ENCODE measurements at places on chromosomes 13 and 19. TPM values are rescaled to one million over a fixed set of nuclear protein-coding genes. Genes with fewer than 3 reads are reported as not detected.
A peak's percentile ranks its signal among the peaks of the same experiment; 100 is the strongest.

GRCh38 chr13:73262862-73263627 lies 204.2 kb downstream of the KLF5 start:
- no peaks in the 10 kb centered on the region for H3K27me3 ChIP-seq
- H3K27ac ChIP-seq = no peak overlapping the region
- H3K4me1 ChIP-seq = no peaks in the 10 kb centered on the region
- H3K4me3 ChIP-seq = no peak overlapping the region
- no peaks in the 10 kb centered on the region for H3K36me3 ChIP-seq
- DNase-seq = no peak

GRCh38 chr19:39321832-39322176 lies 1.1 kb upstream of the LRFN1 start:
- H3K4me1 ChIP-seq = peaks cover 13% of the 10 kb centered on the region
- H3K27ac ChIP-seq = no peak overlapping the region
- H3K4me3 ChIP-seq = no peak overlapping the region
- H3K36me3 ChIP-seq = peaks cover 6% of the 10 kb centered on the region
- H3K27me3 ChIP-seq = no peaks in the 10 kb centered on the region

DNA sequence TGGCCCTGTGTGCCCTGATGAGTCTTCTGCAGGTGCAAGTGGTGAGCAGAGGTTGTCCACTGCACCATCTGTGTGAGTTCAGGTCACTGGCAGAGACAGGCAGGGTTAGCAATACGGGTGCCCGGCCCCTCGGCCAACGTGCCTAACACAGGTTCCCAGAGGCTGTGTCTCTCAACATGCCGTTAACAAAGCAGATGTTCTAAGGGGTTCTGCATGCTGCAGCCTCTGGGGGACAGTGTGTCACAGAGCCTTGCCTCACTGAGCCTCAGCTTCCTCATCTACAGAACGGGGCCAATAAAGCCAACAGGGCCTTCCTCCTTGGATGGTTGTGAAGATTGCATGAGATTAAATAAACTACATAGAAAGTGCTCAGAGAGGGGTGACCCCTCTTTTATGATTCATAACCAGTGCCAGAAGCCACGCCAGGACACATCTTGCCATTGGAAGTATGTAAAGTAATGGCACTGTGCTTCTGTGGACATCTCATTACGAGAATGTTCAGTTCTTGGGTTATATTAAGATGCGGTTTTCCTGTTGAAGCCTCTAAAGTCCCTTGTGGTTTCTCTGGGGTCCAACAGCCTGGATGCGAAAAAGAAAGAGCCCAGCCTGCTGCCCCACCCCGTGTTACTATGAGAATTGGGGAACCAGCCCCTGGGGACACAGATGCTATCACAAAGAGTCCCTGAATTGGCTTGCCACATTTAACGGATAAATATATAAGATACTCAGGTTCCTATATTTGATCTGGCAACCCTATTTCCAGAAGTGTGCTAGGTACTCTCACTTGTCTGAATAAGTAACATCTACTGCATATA lies 11.2 kb upstream of the ARHGEF18 start:
- DNase-seq = peak; percentile 93
- H3K36me3 ChIP-seq = no peaks in the 10 kb centered on the region
- H3K4me1 ChIP-seq = peaks cover 88% of the 10 kb centered on the region
- peak overlapping the region; percentile 83 for H3K27ac ChIP-seq

GRCh38 chr13:50901701-50902100 lies 7.9 kb upstream of the RNASEH2B start:
- H3K4me3 ChIP-seq = no peak overlapping the region
- peaks cover 8% of the 10 kb centered on the region for H3K4me1 ChIP-seq
- DNase-seq = no peak
- H3K36me3 ChIP-seq = no peaks in the 10 kb centered on the region
- no peak overlapping the region for H3K27ac ChIP-seq
- no peaks in the 10 kb centered on the region for H3K27me3 ChIP-seq

The ZNF649 gene
- 36.3 TPM for total RNA-seq

Measured in B cell (primary cell).